ENCODE measurements at places on chromosomes 6 and 20.

- H3K4me1 ChIP-seq, result peaks cover 11% of the 10 kb centered on the region
- H3K27me3 ChIP-seq, result no peaks in the 10 kb centered on the region
Observed at GRCh38 chr6:127148511-127148910, 30.0 kb downstream of the RSPO3 start.

GRCh38 chr6:108247965-108248536, 12.8 kb downstream of the SNX3 start:
- DNase-seq, result no peak
- no peaks in the 10 kb centered on the region for H3K27me3 ChIP-seq
- H3K4me3 ChIP-seq, result no peak overlapping the region
- no peak overlapping the region for H3K27ac ChIP-seq
- no peaks in the 10 kb centered on the region for H3K4me1 ChIP-seq

DNA sequence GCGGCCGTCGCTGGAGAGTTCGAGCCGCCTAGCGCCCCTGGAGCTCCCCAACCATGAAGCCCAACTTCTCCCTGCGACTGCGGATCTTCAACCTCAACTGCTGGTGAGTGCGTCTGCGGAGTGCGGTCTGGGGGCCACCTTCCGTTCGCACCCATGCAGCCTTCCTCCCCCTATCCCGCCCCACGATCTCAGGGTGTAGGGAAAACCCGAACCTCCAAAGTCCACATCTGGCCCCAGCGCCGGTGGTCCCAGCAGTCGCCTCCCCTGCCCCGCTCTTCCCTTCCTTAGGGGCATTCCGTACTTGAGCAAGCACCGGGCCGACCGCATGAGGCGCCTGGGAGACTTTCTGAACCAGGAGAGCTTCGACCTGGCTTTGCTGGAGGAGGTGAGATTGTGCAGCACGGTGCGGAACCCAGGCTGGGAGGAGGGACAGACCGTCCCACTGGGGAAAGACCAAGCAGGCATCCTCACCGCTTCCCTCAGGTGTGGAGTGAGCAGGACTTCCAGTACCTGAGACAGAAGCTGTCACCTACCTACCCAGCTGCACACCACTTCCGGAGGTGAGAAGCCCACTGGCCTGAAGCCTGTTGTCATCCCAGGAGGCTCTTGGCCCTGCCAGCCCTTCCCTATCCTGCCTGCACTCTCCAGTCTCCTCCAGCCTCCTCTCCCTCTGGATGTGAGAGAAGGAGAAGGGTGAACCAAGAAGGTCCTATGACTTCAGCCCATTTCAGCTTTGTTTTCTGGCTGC, 719 bp downstream of the SMPD2 start:
- H3K4me1 ChIP-seq, result peaks cover 8% of the 10 kb centered on the region
- H3K36me3 ChIP-seq, result peaks cover 9% of the 10 kb centered on the region
- H3K4me3 ChIP-seq, result peak overlapping the region; percentile 91
- no peaks in the 10 kb centered on the region for H3K27me3 ChIP-seq
- H3K27ac ChIP-seq, result peak overlapping the region; percentile 83

DNA sequence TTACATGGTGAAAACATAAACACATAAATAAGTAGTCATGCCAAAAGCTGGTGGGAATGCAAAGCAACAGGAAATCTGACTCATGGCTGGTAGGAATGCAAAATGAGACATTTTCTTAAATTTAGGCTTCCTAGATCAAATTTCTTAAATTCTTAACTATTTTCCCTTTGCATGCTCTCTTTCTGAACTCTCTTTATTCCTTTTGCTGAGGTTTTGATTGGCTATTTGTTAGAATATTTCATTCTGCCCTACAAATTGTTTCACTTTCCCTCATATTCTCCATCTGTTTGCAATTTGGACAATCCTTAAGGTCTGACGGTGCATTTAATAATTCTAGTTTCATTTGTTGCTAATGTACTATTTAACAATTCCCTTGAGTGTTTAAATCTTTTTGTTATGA, 437.5 kb upstream of the RGS17 start:
- H3K27ac ChIP-seq, result no peak overlapping the region
- H3K4me3 ChIP-seq, result no peak overlapping the region
- no peaks in the 10 kb centered on the region for H3K4me1 ChIP-seq
- H3K27me3 ChIP-seq, result no peaks in the 10 kb centered on the region

- no peak overlapping the region for H3K4me3 ChIP-seq
- DNase-seq, result peak; percentile 69
- H3K4me1 ChIP-seq, result peaks cover 38% of the 10 kb centered on the region
Observed at GRCh38 chr6:132202574-132202973, 198.7 kb downstream of the MOXD1 start.
